ENCODE measurements at places on chromosomes 1 and 21.

DNA sequence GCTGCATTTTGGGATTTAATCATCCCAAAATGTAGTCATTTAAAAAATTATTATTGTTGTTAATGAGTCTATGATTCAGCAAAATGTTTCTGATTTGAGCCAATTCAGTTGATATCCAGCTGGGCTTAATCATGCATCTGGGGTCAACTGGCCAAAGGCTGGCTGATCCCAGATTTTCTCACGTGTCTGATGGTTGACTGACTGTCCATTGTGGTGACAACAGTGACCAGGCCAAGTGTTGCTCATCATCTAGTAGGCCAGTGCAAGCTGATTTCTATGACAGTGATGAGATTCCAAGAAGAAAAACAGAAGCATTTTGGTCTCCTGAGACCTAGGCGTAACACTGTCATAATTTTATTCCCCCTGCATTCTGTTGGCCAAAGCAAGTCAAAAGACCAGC, 80.1 kb upstream of the ZC3H11B start:
- DNase-seq, result no peak

DNA sequence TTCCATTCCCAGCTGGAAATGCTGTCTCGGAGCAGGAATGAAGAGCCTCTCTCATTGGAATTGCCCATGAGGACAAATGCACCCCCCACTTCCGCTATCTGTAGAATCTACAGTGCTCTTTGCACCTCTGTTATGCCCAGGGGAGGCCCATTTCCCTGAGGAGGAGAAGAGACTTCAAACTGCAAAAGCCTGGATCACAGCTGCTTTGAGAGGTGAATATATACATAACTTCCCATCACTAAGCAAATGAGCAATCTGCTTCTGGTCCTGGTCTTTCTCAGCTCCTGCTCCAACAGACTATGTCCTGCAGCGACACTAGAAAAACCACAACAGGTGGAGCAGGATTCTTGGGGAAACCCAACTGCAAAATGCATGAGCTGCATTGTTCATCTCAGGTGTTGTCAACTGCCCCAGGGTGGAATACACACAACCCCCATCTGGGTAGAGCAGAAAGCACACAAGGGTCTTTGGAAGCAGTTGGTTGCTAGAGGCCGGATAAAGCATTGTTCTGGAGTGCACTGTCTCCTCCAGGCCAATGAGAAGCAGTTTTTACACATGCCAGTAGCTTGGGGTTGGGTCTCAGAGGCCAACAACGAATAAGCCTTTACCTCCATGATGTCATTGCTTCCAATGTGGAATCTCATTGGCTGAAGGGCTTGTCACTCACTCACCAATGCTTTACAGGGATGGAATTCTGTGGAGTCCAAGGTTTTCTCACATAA, 67.7 kb upstream of the RAB4A start:
- DNase-seq, result peak; percentile 47

DNA sequence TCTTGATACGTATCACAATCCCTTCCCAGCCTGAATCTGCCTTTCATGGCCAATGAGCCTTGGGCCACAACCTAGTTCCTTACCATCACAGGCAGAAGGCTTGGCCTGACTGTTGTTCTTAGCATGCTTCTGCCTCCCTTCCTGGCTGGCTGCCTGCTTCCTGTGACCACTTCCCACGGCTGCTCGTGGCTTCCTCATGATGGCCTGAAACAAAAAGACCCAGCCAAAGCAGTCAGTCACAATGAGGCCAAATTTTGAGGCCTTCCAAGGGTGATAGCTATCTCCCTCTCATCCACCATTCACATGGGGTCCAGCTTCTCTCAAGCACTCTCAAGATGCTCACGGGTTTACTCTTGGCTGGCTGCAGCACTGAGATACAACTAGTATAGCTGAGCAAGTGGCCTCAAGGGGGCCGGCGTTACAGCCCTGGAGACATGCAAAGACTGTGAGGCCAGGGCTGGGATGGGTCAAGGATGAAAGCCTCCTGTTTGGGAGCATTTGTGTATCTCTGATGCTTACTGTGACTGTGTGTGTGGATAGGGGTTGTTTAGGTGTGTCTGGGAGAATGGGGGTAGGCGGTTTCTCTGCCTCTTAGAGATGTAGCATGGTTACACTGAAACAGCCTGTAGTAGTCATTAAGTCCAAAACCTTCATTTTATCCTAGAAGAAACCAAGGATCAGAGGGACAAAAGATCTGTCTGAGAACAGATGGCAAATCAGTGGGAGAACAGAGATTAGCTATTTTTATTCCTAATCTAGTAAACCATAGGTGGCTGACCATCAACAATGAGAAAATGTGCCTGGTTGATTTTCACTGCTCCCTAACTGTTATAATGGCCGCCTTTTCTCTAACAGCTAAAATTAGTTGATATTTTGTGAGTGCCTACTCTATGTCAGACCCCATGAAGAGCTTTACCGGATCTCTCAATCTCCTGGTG, 5.4 kb upstream of the TOE1 start:
- DNase-seq, result no peak

DNA sequence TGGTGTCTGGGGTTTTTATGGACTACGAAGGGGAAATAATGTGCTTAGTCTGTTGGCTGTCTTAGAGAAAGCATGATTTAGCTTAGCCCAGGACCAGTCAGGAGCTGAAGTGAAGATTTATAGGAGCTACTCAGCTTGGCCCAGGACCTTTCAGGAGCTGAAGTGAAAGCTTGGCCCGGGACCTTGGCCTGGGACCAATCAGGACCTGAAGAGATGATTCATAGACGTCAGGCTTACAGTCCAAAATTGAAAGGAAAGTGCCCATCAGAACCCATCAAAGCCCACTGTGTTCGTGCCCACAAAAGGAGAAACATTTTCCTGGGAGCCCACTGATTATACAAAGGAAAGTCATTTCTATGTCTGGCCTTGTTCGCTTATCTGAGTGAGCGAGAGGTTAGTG, 35.6 kb downstream of the MSTO1 start:
- no peak for DNase-seq

GRCh38 chr1:162357681-162358266, 18.9 kb downstream of the SPATA46 start:
- DNase-seq, result no peak

DNA sequence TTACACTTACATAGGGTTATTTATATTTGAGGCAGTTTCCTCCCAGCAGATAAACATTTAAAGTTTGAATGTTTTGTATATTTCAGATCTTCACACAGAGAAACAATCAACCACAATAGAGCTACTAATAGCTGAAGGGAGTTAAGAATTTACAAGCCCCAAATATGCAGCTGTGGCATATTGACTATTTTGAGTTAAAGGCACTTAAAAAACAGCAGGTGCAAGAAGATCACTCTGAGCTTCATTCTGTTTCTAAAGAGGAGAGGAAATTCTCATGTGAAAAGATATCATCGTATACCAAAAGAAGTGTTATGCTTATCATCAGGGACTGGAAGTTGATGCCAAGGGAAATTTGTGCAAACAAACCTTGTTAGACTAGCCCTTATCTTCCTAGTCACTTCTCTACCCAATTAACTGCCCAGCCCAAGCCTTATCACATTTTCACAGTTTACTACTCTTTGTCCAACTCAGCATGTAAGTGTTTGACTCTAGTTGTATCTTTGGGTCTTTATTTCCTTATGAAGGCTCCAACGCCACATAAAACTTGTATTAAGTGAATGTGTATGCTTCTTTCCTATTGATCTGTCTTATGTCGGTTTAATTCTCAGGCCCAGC, 66.3 kb upstream of the COG2 start:
- no peak for DNase-seq

GRCh38 chr1:29784276-29785136, 548.2 kb downstream of the PTPRU start:
- DNase-seq, result no peak

DNA sequence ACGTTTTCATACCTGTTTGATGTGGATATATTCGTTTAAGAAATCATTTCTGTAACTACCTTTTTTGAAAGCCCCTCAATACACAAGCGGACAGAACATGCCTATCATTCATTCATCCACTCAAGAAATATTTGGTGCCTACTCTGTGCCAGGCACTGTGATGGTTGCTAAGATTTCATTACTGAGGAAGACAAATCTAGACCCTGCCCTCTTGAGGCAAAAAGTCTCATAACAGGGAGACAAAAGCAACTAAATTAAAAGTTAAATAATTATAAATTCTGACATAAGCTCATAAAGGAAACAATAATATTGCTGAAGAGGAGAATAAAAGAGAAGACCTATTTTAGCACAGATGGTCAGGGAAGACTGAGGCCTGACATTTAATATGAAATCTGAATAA, 203.5 kb upstream of the ZNHIT6 start:
- DNase-seq, result no peak

GRCh38 chr1:239417986-239418640, 31.7 kb downstream of the CHRM3 start:
- DNase-seq, result no peak

DNA sequence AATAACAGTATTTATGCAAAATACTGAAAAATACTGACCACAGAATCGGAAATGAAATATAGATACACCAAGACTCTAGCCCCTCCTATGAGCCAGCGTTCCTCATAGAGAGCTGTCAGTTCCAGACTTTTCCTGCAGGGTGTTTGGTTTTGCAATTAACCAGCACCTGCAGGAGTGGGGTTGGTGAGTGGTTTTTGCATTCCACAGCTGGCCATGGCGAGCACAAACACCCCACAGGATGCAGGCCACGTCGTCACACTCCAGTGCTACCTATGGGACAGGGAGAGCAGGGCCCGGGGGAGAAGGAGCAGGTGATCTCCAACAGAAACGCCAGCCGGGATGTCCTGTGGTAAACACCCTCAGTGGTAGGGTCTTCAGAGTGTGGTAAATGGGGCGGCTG, 94.1 kb downstream of the ERG start:
- DNase-seq, result no peak

- no peak for DNase-seq
Observed at GRCh38 chr1:42779725-42780124, 5.1 kb upstream of the TMEM269 start.

DNA sequence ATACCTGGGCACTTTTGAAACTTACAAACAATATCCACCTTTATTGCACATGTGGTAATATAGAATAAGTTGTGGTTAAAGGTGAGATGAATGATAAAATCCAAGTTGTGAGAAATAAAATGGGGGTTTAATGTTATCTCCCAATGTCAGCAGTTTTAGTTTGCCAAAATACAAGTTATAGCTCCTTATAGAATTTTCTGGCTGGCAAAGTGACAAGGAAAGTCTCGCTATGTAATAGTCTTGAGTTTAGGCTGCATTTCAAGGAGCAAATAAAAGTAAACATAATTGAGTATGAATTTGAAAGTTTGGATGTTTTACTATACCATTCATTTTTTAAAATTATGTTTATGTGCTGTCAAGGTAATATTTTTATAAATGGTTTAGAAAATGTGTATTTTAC, 15.0 kb upstream of the NEXN start:
- no peak for DNase-seq

GRCh38 chr1:171715813-171716251, 26.0 kb downstream of the VAMP4 start:
- DNase-seq, result no peak

DNA sequence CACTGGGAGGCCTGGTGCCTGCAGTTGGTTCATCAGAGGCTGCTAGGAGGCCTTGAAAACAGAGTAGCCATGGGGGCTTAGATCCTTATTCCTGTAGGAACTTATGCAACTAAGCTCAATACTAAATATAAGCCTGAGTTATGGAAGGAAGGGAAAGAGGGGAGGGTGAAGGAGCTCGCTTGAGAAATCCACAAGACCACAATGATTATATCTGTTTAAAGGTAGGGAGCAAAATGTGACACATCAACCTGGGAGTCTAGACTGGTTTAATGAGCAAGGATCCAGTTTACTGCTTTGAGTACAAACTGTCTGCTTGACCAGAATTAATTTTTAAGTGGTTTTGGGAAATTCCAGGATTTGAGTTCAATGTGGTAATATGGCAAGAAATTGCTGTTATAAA, 20.4 kb upstream of the ANGPTL7 start:
- DNase-seq, result no peak

- DNase-seq, result no peak
Observed at GRCh38 chr1:118388301-118388959, 203.4 kb upstream of the SPAG17 start.

GRCh38 chr1:39632323-39632681, 7.1 kb downstream of the HEYL start:
- DNase-seq, result no peak

DNA sequence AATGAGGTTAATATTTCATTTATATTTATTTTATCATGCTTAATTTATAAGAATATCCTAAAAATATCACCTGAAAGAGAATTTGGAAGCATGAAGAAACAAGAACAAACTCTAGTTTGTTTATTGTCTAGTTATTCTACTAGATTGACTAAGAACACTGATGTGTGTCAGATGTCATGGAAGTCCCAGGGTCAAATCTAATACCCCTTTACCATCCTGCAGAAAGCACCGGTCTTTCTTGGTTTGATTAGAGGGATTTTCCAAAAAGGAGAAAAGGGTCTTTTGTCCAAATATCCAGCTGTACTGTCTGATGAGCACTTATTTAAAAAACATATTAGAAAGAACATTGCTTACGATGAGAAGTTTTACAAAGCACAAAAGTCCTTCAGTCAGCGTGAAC, 20.7 kb upstream of the CR2 start:
- no peak for DNase-seq

DNA sequence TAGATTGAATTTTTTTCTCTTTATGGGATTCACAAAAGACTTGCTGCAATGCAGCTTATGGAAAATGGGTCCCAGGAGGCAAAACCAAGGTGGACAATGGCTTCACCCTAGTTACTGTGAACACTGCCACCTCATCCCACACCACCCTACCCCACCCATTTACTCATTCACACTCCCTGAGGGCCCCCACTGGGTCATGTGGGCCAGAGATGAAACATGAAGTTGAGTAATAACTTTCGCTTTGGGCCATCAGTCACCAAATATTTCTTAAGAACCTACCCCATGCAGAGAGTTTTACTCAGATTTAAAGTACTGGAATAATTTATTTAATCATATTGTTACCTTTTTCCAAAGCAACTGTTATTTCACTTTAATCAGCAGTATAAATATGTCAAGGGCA, 191.8 kb downstream of the TPR start:
- DNase-seq, result no peak

DNA sequence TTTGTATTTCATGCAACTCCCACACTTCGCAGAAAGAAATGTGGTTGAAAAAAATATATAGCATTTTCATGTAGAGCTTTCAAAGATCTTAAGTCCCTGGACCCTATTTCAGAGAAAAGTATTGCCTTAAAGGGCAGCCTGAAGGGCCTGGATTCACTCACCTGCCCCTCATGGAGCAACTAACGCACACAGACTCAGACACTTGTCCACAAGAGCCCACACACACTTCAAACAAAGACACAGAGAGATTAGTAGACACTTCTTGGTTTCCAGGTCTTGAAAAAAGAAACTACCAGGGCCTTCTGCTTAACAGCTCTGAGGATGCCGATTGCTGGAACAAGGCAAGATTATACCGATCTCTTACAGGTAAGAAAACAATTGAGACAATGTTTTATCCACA, 122.2 kb downstream of the ZBTB18 start:
- no peak for DNase-seq

- no peak for DNase-seq
Observed at GRCh38 chr1:202227997-202228401, 34.4 kb downstream of the LGR6 start.

GRCh38 chr1:20739225-20739624, 6.7 kb upstream of the SH2D5 start:
- DNase-seq, result no peak

Data from H1 (cell line).